ENCODE measurements at places on chromosomes 16 and 17. TPM values are rescaled to one million over a fixed set of nuclear protein-coding genes. Genes with fewer than 3 reads are reported as not detected.

GRCh38 chr17:75695141-75695829 is 26.0 kb upstream of the ITGB4 start:
- DNase-seq = no peak

DNA sequence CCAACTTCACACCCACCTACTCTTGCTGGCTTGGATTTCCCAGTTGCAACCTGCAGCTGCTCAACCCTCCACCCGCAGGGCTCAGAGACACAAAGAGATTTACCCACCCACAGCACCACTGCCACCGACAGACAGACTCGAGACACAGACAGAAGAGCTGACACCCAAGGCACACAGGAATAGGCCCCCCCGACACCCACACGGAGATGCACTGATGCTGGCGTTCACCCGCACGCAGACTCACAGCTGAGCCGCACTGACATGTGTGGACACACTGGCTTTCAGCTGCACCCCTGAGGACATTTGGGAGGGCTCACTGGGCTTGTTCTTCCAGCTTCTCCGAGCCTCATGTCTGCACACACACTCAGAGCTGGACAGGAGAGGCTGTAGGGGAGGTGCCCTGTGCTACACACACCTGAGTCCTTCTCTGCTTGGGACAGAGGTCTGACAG is 8.2 kb downstream of the STX1B start:
- no peak for DNase-seq

GRCh38 chr16:53822936-53823529 is 119.1 kb downstream of the FTO start:
- DNase-seq = no peak

GRCh38 chr16:9092978-9093344 is 1.5 kb downstream of the HAPSTR1 start:
- no peak for DNase-seq

KCNG4 gene
- total RNA-seq = not detected

GRCh38 chr16:875182-876040 is 74.9 kb upstream of the GNG13 start:
- no peak for DNase-seq

- DNase-seq = peak; percentile 58
Measured at GRCh38 chr17:75109046-75109406, 743 bp upstream of the ARMC7 start.

GPRC5C gene
- 0.53 TPM for total RNA-seq

DNA sequence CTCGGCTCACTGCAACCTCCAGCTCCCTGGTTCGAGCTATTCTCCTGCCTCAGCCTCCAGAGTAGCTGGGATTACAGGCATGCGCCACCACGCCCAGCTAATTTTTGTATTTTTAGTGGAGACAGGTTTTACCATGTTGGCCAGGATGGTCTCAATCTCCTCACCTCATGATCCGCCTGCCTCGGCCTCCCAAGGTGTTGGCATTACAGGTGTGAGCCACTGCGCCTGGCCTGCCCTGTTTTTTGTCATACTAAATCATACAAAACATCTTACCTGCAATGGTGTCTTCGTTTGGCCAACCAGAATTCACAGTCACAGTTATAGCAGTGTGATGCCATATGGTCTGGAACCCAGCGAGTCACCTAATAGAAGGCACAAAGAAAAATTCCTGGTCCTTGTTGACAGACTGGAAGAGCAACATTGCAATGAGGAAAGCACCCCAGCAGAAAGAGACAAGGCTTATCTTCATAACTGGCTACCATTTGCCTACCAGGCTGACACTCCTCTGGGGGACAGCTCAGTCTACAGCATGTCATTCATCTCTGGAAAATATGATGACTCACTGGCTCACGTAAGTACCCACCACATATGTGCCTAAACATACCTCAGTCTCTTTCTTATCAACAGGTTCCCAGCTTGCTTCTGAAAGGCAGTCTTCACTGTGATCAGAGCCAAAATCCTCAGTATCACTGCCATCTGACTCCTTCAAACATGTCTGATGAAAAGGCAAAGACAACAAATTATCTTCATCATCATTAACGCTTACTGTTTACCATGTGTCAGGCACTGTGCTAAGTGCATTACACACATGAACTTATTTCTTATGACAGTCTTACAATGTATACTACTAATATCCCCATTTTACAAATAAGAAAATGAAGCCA is 4.3 kb upstream of the HSF5 start:
- DNase-seq = no peak

GRCh38 chr16:50185005-50185505 is 31.9 kb downstream of the TENT4B start:
- no peak for DNase-seq

DNA sequence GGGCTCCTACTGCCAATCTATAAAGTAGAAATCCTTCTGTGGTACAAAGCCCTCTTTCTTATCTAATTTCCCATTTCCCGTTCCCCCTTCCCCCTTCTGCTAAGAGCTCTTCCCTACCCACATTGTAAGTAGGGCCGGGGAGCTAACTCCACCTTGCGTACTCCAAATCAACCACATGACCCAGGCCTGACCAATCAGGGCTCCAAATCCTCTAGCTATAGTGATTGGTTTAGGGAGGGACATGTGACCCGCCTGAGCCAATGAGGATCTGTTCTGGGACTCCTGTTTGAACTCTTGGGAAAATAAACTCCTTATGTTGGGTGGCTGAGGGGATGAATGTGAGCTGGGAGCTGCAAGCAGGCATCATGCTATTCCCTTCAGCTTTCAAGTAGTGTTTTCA is 40.9 kb upstream of the MEOX1 start:
- no peak for DNase-seq

DNA sequence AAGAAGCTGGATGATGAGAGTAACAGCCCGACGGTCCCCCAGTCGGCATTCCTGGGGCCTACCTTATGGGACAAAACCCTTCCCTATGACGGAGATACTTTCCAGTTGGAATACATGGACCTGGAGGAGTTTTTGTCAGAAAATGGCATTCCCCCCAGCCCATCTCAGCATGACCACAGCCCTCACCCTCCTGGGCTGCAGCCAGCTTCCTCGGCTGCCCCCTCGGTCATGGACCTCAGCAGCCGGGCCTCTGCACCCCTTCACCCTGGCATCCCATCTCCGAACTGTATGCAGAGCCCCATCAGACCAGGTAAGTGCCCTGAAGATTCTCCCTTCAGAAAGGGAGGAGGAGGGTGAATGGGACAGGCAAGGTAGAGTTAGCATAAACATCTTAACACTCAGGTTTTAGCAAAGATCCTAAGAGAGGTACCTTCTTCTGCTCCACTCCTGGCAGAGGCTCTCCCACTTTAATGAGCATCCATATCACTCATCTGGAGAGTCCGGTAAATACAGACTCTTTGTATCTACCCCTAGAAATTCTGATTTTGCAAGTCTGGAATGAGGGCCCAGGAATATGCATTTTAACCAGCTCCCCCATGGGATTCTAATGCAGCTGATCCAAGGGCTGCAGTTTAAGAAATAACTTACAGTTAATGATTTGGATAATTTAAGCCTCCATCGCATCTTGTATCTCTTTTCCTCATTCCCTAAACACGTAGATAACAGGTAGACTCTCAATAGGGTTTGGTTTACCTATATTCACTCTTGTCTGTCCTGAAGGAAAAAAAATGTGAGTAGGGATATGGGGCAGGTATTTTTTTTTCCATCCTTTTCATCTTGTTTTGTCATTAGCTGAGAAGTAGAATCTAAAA is 3.3 kb downstream of the HLF start:
- no peak for DNase-seq

CDC6 gene
- 0.63 TPM for total RNA-seq

All from B cell (primary cell).